Hematopoietic multipotent progenitor cell (in vitro differentiated cells): ENCODE measurements at places on chromosomes 1 and 21. TPM values are rescaled to one million over a fixed set of nuclear protein-coding genes. Genes with fewer than 3 reads are reported as not detected.
A peak's percentile ranks its signal among the peaks of the same experiment; 100 is the strongest.

CRP gene
- not detected for total RNA-seq

TSPEAR gene
- not detected for total RNA-seq

METTL13 gene
- total RNA-seq = 33.1 TPM

MMP23B gene
- 1.6 TPM for total RNA-seq

PEAR1 gene
- 12.7 TPM for total RNA-seq

KMO gene
- total RNA-seq = 0.81 TPM

TEX38 gene
- total RNA-seq = not detected

CLIC6 gene
- under 0.01 TPM for total RNA-seq

DNA sequence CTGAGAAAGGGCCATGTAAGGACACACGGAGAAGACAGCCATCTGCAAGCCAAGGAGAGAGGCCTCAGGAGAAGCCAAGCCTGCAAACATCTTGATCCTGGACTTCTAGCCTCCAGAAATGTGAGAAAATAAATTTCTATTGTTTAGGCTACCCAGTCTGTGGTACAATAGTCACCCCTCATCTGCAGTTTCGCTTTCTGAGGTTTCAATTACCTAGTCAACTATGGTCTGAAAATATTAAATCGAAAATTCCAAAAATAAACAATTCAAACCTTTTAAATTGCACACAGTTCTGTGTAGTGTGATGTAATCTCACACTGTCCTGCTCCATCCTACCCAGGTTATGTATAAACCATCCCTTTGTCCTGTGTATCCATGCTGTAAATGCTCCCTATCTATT is 52.6 kb downstream of the ZNF644 start:
- no peak for DNase-seq

- no peak for DNase-seq
These were observed 54.9 kb downstream of the KCNK1 start for GRCh38 chr1:233668725-233669294.

GRCh38 chr1:86823386-86823785 is 90.5 kb downstream of the SELENOF start:
- no peak for DNase-seq

GRCh38 chr1:93324486-93325464 is 20.9 kb upstream of the DR1 start:
- DNase-seq = no peak

DNA sequence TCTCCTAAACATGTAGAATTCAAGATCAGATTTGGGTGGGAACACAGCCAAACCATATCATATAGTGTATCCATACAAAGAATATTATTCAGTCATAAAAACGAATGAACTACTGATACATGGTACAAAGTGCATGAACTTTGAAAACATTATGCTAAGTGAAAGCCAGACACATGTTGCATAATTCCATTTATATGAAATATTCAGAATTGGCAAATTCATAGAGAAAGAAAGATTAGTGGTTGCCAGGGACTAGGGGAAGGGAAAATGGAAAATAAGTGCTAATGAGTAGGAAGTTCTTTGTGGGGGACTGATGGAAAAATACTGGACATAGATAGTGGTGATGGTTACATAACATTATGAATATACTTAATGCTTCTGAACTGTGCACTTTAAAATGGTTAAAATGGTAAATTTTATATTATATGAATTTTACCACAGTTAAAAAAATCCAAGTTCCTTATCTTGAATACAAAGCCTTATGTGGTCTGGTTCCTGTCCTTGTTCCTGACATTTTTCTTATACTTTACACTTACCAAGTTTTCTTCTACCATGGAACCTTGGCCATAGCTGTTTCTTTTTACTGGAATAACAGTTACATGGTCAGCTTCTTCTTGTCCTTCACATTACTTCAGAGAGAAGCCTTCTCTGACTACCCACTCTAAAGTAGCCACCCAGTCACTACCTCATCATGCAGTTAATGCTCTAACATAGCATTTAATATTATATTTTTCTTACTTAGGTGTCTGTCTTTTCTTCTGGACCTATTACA is 64.0 kb downstream of the CCDC18 start:
- no peak for DNase-seq

DNA sequence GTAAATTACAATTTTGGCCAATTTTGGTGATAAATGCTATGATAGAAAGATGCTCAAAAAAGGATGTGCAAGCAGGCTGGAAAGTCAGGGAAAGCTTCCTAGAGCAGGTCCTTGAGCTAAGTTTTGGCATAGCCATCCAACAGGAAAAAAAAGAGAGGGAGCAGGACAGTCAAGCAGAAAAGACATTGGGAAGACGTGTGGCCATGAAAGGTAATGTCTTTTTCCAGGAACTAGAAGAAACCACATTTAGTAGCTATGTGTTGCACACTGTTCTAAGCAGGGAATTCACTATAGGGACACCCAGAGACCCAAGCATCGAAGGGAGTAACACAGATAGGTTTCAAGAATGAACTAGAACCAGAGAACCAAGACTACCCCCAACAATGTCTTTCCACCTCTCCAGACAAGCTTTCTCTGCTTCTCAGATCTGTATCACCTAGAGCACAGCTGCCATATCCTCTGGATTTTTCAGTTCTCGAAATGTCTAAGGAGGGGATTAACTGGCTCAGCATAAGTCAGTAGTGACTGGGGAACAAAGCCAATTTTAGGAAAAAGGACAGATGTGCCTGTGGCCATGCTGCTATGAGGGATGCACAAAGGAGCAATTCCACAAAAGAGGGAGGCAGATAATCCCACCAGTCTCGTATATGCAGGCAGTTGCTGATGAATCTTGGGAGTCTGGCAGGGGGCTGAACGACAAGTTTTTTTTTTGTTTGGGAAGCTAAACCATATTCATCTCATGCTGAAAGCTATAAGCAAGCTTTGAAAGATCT is 97.1 kb upstream of the DAB1 start:
- DNase-seq = no peak

DNA sequence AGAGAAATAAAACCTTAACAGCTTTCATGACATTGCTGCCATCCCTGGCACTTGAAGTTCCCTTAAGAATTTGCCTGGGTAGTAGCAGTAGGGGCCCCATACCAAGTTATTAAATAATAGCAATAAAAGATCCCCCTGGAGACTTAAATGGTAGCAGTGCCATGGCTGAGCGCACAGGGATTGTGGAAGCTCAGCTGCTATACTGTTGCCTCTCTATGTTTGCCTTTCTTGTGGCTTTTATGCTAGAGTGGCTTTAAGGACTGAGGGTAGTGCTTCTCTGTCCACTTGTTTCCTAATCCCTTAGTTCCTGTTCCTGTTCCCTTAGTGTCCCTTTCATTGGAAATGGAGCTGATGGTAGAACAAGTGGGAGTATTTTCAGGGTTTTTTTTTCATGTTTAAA is 42.1 kb downstream of the NCF2 start:
- no peak for DNase-seq

GRCh38 chr21:34202553-34203372 is 129.4 kb downstream of the MRPS6 start:
- no peak for DNase-seq

DNA sequence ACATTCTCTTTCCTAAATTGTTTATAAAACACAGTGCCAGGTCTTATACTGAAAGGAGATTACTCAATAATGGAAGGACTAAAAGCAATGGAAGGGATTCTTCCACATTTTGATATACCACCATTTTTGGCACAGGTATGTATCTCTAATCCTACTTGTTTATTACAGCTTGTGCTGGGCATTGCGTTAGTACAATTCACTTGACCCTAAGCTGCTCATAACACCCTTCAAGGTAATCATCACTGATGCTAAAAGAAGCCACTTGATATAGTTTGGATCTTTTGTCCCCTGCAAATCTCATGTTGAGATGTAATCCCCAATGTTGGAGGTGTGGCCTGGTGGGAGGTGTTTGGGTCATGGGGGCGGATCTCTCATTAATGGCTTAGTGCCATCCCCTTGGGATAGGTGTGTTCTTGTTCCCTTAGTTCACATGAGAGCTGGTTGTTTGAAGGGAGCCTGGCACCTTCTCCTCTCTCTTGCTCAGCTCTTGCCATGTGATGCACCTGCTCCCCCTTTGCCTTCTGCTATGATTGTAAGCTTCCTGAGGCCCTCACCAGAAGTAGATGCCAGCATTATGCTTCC is 71.1 kb downstream of the NIBAN1 start:
- DNase-seq = no peak

DNA sequence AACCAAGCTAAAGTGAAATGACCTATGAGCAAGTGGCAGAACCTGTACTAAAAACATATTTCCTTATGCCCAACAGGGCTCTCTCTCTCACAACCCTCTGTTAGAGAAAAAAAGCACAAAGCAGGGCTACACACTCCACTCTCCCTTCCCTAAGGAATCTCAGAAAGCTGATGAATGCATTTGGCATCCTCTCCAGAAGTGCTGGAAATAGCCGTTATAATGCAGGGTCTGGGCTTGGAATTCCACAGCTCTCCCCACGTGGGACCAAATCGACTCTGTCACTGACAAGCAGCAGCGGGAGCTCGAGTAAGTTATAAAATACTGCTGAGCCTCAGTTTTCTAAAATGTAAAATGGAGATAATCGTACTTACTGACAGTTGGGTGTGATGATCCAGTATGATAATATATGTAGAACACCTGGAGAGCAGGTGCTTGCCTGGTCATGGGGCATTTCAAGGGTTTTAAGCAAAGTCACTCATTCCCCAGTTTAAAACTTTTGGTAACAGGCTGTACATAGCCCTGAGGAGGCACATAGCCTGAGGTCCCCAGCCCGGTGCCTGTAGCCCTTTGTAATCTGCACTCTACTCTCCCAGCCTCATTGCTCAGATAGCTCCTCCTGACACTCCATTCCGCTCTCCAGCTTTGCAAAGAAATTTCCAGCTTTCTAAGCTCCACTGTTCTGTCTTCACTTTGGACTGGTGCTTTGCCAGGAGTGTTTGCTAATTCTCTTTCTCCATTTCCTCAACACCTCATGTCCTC is 175.6 kb upstream of the DAB1 start:
- no peak for DNase-seq

- DNase-seq = no peak
These were observed 5.8 kb upstream of the ITGB2 start for GRCh38 chr21:44926331-44927101.

- no peak for DNase-seq
These were observed at the start of gene AGRN for GRCh38 chr1:1020000-1020404. TSS of gene AGRN (plus strand) at chr1:1020120. CDS start at chr1:1020173, 53 bp downstream.

DNA sequence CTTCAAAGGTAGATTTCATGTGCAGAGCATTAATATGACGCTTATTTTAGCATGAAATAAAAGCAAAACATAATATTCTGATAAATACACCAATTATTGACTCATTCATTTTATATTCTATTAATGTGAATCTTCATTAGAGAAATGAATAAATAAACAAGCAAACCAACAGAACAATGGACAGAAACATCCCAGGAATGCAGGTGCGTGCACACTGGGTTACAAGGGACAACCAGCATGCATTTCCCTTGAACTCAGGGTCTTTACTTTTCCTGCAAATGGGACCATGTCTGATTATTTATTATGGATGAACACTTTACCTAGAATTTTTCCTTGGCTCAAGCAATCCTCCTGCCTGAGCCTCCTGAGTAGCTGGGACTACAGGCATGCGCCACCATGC is 13.5 kb downstream of the LRRC53 start:
- no peak for DNase-seq

DNA sequence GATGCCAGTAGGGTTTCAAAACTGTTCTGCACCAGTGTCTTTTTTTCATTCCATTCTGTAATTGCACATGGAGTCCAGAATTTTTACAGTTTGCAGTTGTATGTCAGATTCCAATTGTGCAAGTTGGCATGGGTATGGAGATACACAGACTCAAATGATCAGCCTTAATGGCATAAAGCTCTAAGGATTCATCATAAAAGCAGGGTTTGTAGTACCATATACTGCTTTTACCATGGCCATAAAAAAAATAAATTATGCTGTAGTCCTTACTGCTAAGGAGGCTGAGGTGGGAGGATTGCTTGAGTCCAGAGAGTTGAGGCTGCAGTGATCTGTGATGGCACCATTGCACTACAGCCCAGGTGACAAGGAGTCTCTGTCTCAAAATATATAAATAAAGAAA is 10.3 kb downstream of the MTARC1 start:
- no peak for DNase-seq

GRCh38 chr21:44734026-44734745 is 22.8 kb upstream of the TSPEAR start:
- no peak for DNase-seq

DNA sequence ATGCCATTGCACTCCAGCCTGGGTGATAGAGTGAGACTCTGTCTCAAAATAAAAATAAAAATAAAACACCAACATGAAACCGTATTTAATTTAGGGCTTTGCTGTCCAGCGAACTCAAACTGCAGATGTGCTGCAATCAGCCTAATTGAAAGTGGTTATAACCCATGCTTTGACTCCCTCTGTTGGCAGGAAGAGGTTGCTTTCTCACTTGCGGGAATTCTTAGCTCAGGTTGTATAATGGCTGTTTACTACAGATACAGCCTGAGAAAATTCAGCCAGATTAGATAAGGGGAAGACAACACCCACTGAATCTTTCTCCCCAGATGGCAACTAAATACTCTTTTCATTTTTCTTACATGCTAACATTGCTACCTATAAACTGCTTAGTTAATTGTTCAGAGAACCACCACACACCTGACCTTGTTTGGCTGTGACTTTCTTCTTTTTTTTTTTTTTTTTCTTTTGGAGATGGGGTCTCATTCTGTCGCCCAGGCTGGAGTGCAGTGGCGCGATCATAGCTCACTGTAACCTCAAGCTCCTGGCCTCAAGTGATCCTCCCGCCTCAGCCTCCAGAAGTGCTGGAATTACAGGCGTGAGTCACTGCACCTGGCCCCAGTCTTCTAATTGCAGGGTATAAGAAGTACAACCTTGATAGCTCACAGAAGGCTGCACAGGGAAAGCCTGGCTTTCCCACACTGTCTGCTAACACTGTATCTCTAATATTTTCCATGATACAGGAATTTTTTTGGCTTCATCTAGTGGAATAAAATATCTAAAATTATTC is 34.6 kb downstream of the DNTTIP2 start:
- peak; percentile 81 for DNase-seq

DNA sequence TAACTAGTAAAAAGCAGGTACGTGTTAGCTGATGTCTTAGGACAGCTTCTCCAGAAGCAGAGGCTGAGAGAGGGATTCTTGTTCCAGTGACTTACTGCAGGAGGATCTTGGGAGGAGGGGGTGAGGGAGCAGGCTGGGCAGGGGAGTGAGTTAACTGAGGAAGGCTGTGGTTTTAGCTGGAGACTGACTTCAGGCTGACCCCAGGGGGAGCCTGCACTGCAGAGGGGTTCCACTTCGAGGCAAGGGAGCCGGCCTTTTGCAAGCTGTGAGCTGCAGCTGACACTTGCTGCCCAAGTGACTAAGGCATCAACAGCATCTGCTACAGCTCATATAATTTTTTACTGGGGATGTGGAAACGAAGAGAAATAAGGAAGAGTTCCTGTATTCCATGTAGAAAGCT is 50.4 kb upstream of the SOD1 start:
- no peak for DNase-seq

GRCh38 chr1:224851848-224852261 is 77.6 kb upstream of the DNAH14 start:
- DNase-seq = no peak

DNA sequence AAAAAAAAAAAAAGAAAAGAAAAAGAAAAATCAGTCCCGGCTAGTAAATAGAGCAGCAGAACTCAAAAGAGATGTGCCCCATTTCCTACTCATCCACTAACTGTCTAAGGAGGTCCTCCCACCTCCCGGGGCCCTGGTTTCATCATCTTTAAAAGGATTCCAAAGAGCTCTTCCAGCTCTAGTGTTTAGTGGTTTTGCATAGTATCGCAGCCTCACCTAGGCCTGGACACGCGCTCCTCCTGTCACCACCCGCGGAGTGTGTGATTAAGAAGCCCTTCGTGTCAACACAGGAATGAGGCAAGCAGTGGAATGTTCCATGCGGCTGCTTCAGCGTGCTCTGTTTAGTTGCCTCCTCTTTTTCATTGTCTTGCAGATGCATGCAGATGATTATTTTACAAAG is 49.0 kb downstream of the LBR start:
- no peak for DNase-seq

- no peak for DNase-seq
These were observed 8.4 kb downstream of the ARMH1 start for GRCh38 chr1:44682883-44683265.
